Mammary epithelial cell (primary cell): ENCODE measurements at places on chromosomes 12 and 14.

DNA sequence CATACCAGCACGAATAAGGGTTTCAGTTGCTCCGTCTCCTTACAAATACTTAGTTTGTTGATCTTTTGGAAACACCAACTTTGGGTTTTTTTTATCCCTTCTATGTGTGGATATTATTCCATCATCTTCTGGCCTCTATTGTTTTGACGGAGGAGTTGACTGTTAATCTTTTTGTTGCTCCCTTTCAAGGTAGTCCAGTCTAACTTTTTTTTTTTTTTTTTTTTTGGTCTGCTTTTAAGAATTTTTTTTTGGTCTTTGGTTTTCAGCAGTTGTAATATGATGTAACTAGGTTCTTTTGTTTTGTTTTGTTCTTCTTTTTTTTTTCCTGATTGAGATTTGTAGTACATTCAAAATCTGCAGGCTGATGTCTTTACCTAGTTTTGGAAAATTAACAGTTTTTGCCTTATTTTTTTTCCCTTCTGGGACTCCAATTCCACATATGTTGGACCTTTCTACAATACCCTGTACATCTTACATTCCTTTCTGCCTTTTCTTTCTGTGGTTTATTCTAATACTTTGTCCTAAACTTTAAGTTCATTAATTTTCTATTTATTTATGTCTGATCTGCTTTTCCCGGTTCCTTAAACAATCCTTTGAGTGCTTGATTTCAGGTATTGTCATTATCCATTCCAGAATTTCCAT lies 54.9 kb downstream of the DNAH10 start:
- no peak for DNase-seq

GRCh38 chr14:104436047-104436591 lies 143.4 kb upstream of the C14orf180 start:
- no peak for DNase-seq

- no peak for DNase-seq
Observed at GRCh38 chr12:10503460-10503859, 2.2 kb upstream of the EIF2S3B start.

DNA sequence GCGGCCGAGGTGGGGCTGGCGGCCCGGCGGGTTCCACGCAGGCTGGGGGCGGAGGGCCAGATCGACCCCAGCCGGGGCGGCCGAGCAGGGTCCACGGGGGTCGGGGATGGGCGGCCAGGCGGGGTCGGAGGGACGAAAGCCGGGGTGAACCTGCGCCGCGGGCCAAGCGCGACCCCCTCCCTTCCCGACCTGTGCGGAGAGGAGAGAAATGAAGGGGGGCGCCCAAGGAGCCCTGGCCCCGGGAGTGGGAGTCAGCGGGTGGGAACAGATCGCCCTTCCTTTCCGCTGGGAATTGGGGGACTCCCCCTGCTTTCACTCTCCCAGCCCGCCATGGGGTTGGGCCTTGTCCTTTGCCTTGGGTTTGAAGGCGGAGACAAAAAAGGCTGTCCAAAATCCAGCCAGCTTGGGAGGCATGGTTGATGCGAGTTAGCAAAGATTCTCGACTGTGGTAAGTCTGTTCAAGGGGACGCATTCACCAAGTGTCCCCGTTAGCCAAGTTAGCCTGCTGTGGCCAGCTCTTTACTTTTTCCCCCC lies 559 bp upstream of the CKAP4 start:
- DNase-seq = peak; percentile 49

- DNase-seq = no peak
Observed at GRCh38 chr12:71838676-71839075, 883 bp upstream of the TBC1D15 start.

DNA sequence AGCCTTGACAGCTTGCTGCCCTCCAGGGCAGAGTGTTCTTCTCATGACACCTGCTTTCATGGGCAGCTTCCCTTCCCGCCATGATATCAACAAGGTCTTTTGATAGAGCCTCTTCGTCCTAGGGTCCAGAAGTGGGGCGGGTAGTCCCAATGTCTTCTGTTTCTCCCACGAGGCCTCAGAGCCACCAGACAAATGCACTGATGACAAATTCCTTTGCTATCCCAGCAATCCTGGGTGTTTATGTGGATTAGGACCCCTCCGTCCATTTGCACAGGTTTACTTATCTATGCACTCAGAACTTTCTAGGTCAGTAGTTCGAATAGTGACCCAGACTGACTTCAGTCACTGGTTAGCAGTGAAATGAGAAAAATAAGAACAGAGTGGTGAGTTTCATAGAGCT lies 52.6 kb upstream of the PRMT8 start:
- no peak for DNase-seq

DNA sequence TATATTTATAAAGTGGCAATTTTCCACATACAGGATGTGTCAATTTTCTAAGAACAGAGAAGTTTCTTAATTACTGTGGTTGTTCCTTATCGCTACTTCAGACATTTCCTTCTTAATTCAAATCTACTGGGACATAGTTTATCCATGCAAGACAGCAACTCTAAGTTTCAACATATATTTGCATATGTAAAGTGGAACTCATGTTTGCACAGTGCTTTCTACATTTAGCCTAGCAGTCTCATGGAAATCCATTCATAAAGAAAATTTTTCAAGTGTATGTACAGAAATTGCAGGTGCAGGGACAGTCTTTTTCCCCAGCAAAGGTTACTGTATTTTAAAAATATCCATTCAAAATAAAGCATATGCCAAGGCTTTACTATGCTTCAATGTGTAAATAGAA lies 956.7 kb upstream of the SEL1L start:
- no peak for DNase-seq
